Left hindlimb (tissue), 1 donor: ENCODE measurements at places on chromosomes 13 and 19.

- peak; percentile 66 for DNase-seq
Measured at GRCh38 chr13:109869312-109870237, 83.2 kb upstream of the IRS2 start.

- DNase-seq: no peak
Measured at GRCh38 chr13:34372581-34372980, 554.6 kb downstream of the RFC3 start.

- DNase-seq: no peak
Measured at GRCh38 chr19:5774921-5775320, 9.6 kb downstream of the PRR22 start.

GRCh38 chr13:70964874-70965273, 856.6 kb upstream of the KLHL1 start:
- no peak for DNase-seq

DNA sequence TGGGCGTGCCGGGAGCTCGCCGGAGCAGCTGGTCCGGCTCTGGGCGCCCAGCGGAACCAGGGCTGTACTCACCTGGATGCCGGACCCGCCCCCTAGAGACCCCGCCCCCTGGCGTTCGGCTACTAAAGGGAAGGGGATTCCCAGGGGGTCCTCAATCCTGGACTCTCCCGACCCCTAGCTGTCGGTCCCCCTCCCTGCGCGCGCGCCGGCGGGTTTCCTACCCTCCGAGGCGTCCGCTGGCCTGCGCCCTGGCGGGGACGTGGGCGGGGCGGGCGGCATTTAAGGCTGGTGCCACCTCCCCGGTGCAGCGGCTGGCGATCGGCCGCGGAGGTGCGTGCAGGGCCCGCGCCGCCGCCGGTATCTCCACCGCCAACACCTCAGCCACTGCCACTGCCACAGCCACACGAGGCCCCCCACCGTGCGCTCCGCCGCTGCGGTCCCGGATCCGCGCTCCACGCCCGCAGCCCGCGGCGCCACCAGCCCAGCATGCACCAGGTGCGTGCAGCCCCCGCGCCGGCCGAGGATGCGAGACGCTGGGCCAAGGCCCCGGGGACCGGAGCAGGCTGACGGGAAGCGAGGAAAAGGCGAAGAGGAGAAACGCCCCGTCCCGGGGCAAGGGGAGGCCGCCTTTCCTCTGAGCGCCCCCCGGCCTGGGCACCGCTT, at the start of gene ATP12A:
ATP12A (plus strand) TSS at position 151 of the 663 bp plus-strand sequence; CDS start at position 487, 336 bp downstream.
- no peak for DNase-seq

GRCh38 chr19:29665826-29666577, 741 bp downstream of the PLEKHF1 start:
- no peak for DNase-seq

- DNase-seq: no peak
Measured at GRCh38 chr13:30222254-30222653, 85.1 kb downstream of the KATNAL1 start.

DNA sequence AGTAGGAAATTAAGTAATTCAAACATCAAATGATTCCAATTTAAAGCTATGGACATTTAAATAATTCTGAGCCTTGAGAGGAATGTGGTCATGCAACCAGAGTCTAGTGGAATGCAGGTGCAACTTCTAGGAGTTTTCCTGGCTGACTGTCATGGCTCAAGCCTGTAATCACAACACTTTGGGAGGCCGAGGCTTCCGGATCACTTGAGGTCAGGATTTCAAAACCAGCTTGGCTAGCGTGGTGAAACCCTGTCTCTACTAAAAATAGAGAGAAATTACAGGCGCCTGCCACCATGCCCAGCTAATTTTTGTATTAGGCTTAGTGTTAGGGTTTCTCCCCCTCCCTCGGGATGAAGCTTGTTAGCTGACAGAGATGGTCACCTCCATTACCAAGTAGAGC, 6.4 kb downstream of the ZNF808 start:
- DNase-seq: no peak

GRCh38 chr13:73162912-73163911, 104.4 kb downstream of the KLF5 start:
- no peak for DNase-seq

GRCh38 chr13:114230117-114230516, 4.6 kb upstream of the CDC16 start:
- DNase-seq: no peak

- DNase-seq: no peak
Measured at GRCh38 chr19:50821622-50822021, 2.0 kb downstream of the KLK1 start.

GRCh38 chr19:58569191-58569942, 3.8 kb downstream of the MZF1 start:
- DNase-seq: no peak

- no peak for DNase-seq
Measured at GRCh38 chr13:50838701-50839100, 4.8 kb downstream of the DLEU7 start.

DNA sequence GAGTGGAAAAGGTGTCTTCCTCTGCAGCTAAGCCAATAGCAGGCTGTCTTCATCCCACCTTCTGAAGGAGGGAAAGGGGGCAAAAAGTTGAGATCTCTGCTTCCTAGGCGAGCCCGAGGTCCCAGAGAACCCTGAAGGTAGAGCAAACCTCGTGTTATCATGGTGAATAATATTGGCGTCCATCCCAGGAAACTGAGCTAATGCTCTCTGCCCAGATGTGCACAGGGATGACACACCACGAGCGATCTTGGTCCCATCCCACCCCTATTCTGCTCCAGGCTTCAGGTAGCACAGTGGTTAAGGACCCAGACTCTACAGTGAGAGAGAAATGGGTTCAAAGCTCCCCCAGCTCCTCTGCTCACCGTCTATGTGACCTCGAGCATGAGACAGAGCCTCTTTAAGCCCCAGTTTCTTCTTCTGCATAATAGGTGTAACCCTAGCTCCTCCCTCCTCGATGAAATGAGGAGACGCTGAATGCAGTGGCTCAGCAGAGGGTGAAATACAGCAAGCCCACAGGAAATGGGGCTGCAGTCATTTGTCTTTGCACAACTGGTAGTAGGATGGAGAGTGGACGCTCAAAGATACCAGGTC, 9.9 kb upstream of the CEACAM20 start:
- DNase-seq: no peak

- no peak for DNase-seq
Measured at GRCh38 chr13:38366954-38367645, 17.4 kb downstream of the UFM1 start.

DNA sequence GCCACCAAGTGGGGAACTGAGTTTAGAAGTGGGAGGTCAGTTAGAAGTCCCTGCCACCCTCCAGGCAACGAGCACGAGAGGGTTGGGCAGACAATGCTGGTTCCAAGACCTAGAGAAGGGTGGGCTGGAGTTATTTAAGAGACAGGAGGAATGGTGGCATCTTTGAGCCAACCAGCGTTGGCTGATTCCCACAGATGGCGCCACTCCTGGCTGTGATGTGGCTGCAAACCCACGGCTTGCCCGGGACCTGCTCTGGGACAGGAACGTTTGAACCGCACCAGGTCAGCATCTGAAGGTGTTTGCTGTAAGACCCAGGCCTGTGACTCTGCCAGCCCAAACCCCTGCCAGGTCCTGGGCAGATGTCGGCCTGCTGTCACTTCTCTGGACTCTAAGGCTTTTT, 42.8 kb downstream of the BICRA start:
- DNase-seq: no peak

DNA sequence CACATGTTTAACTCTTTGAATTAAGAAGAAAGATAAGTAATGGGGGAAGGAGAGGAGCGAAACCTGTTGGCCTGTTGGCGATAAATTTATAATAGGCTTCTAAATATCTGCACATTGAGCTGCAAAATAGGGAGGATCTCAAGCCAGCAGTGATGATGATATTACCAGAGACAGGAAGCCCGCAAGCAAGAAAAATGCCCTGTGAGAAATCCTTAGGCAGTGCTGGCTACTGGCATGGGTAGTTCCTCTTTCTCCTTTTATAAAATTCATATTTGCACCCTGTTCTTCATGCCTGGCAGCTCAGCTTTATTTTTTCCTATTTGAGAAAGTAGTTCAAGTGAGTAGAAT, 858 bp upstream of the USP12 start:
- DNase-seq: no peak

GRCh38 chr13:74168263-74168675, 34.1 kb upstream of the KLF12 start:
- DNase-seq: no peak

DNA sequence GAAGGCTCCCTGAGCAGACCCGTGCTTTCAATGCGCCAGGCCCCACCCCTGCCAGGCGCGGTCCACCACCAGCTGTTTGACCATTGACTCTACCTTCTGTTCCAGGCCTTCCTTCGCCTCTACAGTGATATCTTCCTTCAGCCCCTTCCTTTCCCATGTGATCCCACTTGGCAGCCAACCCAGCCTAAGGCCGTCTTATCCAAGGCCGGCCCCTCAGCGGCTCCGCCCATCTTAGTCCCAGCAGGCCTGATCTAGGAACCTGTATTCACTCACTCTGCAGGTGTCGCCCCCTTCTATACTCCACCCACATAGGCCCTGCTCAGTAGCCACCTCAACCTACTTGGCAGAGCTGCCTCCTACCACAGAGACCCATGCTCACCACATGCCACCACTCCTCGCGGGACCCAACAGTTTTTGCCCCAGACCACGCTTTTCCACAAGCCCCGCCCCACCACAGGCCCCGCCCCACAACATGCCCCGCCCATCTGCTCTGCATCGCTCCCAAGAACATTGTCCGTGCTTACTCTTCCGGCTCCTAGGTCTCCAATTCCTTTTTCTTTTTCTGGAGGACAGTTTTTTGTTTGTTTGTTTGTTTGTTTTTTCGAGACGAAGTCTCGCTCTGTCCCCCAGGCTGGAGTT, 2.9 kb downstream of the RASIP1 start:
- DNase-seq: no peak

DNA sequence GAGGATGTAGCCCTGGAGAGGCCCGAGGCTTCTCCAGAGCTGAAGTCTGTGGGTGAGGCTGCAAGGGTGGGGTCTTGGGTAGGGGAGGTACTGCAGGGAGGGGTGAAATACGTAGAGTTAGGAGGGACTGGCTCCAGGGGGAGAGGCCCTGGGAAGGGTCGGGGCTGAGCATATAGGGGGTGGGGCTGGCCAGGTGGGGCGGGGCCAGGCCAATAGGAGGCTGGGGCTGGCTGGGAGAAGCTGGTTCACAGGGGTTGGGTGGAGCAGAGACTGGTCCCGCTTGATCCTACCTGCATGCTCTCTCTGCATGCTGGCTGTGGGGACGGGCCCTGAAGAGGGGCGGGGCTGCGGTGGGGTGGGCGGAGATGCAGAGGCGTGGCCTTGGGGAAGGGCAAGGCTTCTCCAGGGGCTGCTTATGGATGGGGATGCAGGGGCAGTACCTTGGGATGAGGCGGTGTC, 51.9 kb downstream of the CELF5 start:
- DNase-seq: no peak

DNA sequence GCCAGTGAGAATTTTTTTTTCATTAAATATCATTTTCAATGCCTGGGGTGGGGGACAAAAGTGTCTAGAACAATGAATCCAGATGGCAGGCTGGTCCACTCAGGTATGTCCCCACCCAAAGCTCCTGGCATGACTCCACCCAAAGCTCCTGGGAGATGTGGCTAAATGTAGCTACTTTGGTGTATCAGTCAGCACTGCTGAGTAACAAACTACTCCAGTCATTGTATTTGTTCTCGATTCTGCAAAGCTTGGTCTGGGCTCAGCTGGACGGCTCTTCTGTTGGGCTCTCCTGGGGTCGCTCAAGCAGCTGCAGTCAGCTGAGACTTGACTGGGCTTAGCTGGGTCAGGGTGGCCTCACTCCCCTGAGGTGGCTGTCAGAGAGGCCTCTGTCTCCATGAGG, 48.5 kb downstream of the CELF5 start:
- no peak for DNase-seq

DNA sequence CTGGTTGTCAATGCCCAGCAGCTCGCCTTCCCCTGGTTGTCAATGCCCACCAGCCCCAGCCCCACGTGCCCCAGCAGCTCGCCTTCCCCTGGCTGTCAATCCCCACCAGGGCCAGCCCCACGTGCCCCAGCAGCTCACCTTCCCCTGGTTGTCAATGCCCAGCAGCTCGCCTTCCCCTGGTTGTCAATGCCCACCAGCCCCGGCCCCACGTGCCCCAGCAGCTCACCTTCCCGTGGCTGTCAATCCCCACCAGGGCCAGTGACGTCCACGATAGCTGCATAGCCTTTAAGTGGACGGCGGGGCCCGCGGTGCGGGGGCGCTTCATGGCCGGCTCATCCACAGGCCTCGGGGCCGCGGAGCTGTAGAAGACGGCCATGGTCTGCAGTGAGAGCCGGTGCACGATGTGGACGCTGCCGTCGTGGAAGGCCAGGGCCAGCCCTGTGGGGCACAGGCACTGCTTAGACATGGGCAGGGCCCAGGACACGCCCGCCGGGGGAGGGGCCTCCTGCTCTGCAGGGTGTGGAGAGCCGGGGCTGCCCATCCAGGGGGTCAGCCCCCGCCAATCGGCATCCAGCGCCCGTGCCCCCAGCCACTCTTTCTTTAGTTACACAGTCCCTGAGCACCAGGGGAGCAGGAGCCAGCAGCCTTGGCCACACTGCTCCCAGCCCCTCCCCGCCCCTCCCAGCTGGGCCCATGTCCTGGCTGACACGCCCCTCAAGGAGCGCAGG, 13.1 kb downstream of the MED16 start:
- DNase-seq: no peak

DNA sequence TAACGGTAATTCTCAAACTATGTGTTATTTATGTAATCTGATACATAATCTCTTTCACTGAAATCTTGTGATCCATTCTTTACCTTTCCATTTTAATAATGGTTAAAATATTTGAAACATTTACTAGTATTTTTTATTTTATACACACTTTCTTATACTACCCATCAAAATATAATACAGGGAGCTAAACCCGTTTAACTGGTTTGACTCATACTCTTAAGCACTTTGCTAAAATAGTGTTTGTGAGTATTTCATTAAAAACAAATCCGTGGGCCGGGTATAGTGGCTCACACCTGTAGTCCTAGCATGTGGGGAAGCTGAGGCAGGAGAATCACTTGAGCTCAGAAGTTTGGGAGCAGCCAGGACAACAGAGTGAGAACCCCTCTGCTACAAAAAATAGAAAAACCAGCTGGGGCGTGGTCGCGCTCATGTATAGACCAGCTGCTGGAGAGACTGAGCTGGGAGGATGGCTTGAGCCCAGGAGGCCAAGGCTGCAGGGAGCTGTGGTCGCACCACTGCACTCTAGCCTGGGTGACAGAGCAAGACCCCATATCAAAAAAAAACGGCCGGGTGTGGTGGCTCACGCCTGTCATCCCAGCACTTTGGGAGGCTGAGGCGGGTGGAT, 43.8 kb upstream of the DCUN1D2 start:
- no peak for DNase-seq
